ENCODE measurements at places on chromosomes 3 and 15. TPM values are rescaled to one million over a fixed set of nuclear protein-coding genes. Genes with fewer than 3 reads are reported as not detected.

Gene TGM4
- not detected for total RNA-seq

Gene SETD2
- 36.7 TPM for total RNA-seq

Gene CLEC3B
- total RNA-seq, result 12.1 TPM

Gene TMEM40
- total RNA-seq, result not detected

Gene SLC2A2
- not detected for total RNA-seq

Gene SLCO2A1
- not detected for total RNA-seq

Gene USP4
- 24.3 TPM for total RNA-seq

Gene KBTBD13
- total RNA-seq, result under 0.01 TPM

Gene SEMA6D
- total RNA-seq, result 6.6 TPM

Gene SLC6A20
- total RNA-seq, result under 0.01 TPM

Gene ITIH1
- not detected for total RNA-seq

Gene CCDC54
- not detected for total RNA-seq

Gene RPL32
- total RNA-seq, result 1,321 TPM

Gene EXD1
- total RNA-seq, result not detected

Gene CCR8
- not detected for total RNA-seq

Gene CLSTN2
- 0.29 TPM for total RNA-seq

Gene SMCO1
- not detected for total RNA-seq

Gene RUBCN
- 12.5 TPM for total RNA-seq

Data from smooth muscle cell of trachea (primary cell).